Stimulated activated CD4-positive, alpha-beta T cell treated with anti-CD3 and anti-CD28 coated beads, Interleukin-12 subunit alpha, Interleukin-12 subunit beta, amount 100 ng/mL, for 4 hours (primary cell): ENCODE measurements at places on chromosomes 13 and 19.

- no peak for DNase-seq
Observed at GRCh38 chr19:16115301-16116039, 3.8 kb downstream of the RAB8A start.

DNA sequence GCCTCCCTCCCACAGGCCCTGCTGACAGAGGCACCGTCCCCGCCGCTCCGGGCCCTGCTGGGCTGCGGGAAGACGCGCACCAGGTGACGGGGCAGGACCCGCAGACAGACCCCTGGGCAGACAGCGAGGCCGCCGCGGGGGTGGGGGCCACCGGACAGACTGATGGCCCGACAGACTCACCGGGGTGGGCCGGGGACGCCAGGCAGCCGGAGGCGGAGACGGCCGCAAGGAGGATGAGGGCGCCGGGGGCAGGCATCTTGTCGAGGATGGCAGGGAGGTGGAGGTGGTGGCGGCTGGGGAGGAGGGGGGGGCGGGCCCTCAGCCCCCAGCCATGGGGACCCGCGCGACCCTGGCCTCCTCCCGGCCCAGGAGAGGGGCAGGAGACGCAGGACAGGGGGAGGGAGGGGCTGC, 309 bp downstream of the LMTK3 start:
- no peak for DNase-seq

- DNase-seq = no peak
Observed at GRCh38 chr19:36210497-36210896, 4.0 kb downstream of the ZNF565 start.

GRCh38 chr19:49148784-49149651, 6.2 kb downstream of the HRC start:
- DNase-seq = peak; percentile 77

DNA sequence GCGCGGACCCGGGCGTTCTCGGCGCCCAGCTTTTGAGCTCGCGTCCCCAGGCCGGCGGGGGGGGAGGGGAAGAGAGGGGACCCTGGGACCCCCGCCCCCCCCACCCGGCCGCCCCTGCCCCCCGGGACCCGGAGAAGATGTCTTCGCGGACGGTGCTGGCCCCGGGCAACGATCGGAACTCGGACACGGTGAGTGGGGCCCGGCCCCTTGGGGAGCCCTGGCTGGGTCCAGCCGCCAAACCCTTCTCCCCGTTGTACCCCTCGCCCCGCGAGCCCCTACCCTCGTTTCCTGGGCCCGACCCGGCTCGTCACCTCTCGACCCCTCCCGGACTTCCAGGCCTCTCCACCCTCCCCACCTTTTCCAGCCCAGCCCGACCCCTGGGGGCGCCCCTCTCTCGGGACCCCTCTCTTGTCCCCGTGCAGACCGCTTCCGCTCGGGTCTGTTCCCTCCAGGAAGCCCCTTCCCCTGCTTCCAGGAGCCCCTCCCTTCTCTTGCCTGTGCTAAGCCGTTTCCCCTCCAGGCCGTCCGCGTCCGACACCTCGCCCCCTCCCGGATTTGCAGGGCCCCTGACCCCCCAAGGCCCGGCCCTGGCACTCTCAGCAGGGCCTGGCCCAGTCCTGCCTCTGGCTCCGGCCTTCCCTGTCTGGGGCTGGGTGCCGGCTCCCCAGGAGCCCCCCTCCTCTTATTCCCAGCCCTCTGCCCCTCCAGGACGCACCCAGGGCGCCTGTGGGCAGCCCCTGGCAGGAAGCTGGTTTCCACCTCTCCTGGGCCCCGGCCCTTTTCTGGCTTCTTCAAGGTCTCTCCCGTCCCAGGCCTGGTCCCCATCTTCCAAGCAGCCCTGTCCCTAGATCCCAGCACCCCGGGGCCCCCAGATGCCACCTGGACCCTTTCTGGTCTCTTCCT, 632 bp downstream of the MARK4 start:
- DNase-seq = no peak

DNA sequence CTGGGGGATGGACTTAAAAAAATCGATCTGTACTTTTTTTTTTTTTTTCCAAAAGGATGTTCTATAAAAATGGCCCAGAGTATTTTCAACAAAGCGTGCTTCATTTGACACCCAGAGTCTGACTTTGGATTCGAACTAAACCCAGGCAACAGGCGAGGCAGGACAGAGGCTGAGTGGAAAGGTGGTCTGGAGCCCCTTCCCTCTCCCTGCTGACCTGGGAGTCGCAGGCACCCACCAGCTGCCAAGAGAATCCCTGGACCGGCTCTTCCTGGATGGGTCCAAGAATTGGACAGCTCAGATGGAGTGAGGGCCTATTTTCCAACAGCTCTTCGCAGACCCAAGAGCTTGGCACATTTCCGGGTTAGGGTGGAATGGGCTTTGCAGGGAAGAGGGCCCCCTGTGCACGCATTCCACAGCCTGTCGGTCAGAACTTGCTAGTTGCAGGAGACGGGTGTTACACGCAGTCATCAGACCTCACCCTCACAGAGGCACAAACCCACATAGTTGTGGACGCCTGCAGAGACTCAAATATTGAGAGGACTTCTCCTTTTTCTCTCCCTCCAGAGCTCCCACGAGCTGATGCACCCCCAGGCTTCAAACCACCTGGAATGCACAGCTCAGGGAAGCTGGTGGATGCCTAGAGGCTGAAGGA, 15.2 kb downstream of the KCTD15 start:
- DNase-seq = no peak
